ENCODE measurements at places on chromosomes 16 and 17.

GRCh38 chr16:47967374-47967773, 188.4 kb downstream of the ABCC12 start:
- DNase-seq, result no peak

DNA sequence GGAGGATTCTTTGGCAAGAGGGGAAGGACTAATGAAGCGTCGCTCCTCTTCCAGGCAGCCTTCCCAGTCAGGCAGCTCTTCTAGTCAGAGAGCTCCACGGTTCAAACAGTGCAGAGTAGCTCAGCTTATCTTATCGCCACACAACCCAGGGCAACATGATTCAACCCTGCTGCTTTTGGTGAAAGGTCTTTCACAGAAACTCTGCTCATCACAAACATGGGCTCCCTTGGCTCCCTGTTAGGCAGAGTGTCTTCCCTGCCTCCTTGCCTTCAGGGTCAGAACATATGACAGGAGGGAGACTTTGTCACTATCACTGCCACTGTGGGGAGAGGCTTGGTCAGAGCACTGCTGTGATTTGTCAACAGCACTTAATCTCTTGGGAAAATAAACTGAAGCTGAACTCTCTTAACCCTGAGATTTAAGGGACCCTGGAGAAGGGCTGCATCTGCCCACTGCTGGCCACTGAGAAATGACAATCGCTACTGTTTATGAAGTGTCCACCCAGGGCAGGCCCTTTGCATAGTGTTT, 6.9 kb upstream of the SLC13A2 start:
- no peak for DNase-seq

GRCh38 chr17:47252766-47253512, 688 bp upstream of the ITGB3 start:
- DNase-seq, result no peak

DNA sequence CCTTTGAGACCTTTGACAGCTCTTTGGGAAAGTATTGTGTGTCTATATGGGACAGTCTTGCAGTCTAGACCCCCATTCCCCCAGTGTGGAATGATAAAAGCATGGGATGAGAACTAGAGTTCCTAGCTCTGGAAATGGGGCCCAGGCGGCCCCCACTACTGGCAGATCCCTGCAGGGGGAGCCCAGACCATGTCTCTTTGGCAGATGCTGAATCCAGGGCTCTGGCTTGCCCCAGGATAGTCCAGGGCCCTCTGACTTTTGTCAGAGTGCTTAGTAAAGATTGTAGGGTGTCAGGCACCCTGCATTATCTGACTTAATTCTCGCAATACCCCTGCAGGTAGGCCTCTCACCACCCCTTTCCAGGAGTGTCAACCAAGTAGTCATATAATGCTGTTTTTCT, 8.3 kb downstream of the ALKBH5 start:
- no peak for DNase-seq

- no peak for DNase-seq
Measured at GRCh38 chr16:89187032-89187769, 13.1 kb downstream of the SLC22A31 start.

DNA sequence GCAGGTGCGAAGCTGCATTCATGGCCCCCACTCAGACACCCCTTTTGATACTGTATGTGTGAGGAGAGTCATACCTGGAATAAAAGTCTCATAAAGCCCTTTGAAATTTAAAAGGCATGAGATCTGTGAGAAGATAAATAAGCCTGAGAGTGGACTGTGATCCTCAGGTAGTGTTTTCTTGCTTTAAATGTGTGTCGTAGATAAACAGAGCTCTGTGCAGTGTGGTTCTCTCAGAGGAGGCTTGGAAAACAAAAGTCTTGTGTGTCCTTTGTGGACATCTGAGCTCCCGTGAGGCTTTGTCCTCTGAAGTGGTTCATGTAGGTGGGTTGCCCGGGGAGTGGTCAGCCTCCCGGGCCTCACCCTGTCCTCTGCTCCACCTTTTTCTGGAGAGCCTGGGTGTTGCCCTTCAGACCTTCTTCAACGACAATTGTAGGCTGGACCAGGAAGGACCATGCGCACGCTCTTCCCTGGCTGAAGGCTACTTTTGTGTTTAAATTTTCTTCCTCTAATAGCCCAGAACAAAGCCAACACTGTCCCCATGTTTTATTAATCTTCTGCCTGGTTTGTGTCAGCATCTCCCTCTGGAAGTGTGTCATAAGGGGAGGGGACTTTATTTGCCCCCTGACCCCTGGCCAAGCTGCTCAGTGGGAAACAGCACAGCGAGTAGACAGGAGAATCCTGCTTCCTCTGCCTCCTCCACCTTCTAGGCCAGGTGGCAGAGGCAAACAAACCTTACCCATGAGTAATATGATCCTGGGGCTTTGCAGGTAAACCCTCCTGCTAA, 151.2 kb downstream of the MSI2 start:
- peak; percentile 47 for DNase-seq

GRCh38 chr17:44912763-44913544, 2.3 kb downstream of the GFAP start:
- no peak for DNase-seq

DNA sequence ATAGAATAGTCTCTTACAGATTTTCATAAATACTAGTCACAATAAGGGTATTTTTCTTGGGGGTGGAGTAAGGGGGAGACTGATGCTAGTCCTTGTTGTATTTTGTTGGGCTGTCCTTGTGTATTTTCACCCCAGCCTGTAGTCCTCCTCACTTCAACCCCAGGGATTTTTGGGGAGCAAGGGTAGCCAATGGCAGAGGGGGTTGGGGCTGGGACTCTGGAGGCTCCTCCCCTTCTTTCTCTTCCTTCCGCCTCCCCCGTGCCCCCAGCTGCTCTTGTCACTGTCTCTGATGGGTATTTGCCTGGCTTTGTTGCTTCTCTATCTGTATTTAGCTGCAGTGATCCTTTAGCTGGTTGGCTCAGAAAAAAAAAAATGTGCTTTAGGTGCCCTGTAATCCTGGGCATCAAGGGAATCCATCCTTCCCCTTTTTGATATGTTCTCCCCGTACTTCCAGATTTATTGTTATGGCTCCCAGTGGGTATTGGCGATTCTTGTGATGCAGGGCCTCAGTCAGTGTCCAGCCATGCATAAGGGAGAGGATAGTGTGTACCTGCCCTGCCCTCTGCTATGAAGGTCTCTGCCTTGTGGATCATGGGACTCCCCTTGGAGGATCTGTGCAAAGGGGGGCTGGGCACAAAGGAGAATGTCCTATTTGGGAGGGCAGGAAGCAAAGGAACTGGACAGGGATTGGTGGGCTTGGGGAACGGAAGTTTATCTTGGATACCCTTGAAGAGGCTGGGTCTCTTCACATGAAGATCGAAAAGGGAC, 16.5 kb downstream of the SNF8 start:
- DNase-seq, result no peak

GRCh38 chr16:88846088-88846487, 10.7 kb downstream of the GALNS start:
- no peak for DNase-seq

DNA sequence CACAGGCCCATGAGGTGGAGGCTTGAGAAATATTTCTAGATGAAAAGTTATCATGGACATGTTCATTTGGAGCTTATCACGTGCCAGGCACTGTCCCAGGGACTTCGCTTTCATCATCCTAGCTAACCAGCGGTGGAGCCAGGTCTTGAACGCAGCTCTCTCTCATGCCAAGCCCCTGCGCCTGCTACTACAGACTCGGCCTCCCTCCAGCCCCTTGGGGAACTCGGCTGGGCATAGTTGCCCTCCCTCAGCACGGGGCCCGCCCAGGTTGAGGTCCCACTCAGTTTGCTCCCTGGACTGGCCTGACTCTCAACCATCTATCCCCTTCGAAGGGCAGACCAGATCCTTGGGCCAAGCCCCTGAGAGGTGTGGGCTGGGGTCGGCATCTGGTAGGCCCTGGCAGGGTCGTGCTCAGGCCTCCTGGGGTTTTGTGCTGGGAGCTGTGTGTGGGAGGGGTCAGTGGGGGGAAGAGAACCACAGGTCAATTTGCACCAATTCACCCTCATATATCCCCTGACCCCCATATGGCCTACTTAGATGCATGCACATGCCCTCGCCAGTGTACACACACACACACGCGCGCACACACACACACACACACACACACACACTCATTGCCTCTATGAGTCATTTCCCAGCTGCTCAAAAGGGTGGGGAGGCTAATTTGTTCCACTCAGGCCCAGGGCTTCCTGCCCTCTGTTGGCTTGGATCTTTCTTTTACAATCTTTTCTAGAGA, 12.1 kb upstream of the SCN4A start:
- DNase-seq, result peak; percentile 73

DNA sequence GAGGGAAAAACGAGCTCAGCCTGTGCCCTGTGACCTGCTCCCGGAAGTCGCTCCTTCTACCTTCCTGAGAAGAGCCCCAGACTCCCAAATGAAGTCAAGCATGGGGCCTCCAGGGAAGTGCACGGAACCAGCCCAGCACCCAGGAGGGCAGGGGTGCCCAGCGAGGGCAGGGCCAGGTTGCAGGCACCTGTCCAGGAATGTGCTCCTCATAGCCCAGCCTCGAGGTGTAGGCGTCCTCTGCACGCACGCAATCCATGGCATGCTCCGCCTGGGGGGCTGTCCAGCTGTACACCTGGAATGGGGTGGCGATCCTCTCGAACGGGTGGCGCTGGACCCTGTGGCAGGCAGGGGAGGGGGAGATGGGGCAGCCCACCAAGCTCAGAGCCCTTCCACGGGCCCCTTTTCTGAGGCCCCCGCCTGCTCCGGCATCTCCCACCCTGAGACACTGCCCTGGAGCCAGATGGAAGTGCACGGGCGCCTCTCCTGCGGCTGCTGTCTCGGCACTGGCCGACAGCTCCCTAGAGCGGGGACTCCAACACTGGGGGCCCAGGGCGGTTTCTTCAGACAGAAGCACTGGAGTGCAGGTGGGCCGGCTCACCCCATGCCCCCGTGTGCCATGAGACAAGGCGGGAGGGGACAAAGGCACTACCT, 10.9 kb downstream of the CLUH start:
- no peak for DNase-seq

- no peak for DNase-seq
Measured at GRCh38 chr16:56792967-56793366, 63.0 kb downstream of the NUP93 start.

- no peak for DNase-seq
Measured at GRCh38 chr17:46943501-46944393, 20.8 kb downstream of the GOSR2 start.

DNA sequence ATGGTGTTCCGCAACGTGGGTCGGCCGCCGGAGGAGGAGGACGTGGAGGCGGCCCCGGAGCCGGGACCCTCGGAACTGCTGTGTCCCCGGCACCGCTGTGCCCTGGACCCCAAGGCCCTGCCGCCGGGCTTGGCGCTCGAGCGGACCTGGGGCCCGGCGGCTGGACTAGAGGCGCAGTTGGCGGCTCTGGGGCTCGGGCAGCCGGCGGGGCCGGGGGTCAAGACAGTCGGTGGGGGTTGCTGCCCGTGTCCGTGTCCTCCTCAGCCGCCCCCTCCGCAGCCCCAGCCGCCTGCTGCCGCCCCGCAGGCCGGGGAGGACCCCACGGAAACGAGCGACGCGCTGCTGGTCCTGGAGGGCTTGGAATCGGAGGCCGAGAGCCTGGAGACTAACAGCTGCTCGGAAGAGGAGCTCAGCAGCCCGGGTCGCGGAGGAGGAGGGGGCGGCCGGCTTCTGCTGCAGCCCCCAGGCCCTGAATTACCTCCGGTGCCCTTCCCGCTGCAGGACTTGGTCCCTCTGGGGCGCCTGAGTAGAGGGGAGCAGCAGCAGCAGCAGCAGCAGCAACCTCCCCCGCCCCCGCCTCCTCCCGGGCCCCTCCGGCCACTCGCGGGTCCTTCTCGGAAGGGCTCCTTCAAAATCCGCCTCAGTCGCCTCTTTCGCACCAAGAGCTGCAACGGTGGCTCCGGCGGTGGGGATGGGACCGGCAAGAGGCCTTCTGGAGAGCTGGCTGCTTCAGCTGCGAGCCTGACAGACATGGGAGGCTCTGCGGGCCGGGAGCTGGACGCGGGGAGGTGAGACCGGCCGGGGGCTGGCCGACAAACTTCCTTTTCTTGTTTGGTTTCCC, 821 bp downstream of the SOCS7 start:
- no peak for DNase-seq

- DNase-seq, result no peak
Measured at GRCh38 chr16:55498101-55498500, 10.8 kb upstream of the LPCAT2 start.

GRCh38 chr17:20207262-20207985, 198.3 kb downstream of the SPECC1 start:
- peak; percentile 88 for DNase-seq

- DNase-seq, result peak; percentile 25
Measured at GRCh38 chr17:43766413-43767052, 7.9 kb upstream of the SOST start.

- no peak for DNase-seq
Measured at GRCh38 chr16:4753227-4753626, 13.7 kb downstream of the ZNF500 start.

DNA sequence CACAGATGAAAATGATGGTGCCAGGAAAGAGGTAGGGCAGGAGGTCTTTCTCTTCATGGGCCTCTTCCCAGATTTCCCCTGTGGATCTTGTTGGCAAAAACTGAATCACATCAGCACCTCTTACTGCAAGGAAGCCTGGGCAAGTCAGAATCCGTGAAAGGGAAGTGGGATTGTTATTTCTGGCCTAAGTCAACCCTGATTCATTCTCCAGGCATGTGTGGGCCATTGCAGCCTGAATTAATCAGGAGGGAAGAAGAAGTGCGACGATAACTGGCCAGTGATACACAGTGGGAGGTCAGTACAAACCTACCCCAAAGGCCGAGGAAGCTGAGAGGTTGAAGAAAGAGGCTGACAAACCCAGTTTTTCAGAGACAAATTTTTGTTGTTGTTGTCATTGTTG, 17.9 kb upstream of the NSMCE1 start:
- peak; percentile 98 for DNase-seq

DNA sequence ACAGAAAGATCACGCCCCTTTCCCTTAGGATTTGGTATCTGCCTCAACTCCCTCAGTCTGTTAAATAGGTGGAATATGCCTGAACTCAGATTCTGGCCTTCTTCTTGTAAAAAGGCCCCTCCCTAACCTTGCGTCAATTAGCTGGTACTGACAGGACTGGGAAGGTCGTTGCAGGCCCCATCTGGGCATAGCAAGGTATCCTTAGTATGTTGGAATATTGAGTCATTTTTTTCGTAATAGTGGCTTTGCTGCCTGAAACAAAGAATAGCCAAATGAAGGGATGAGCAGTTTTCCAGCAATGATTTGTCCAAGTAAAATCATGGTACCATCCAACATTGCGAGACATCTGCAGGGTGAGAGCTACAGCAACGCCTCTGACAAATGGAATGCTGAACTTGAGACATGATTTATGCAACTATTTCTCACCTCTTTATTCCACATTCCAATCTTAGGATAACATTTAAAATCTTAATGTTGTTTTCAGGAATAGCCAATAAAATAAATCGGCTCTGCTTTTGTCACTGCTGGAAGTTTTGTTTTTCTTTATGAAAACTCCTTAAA, 39.3 kb upstream of the BRD7 start:
- DNase-seq, result no peak

- no peak for DNase-seq
Measured at GRCh38 chr17:77491921-77492445, 351.2 kb downstream of the SEC14L1 start.

- no peak for DNase-seq
Measured at GRCh38 chr16:53071748-53072301, 17.0 kb downstream of the CHD9 start.
